SHP77 (cell line): ENCODE measurements at places on chromosomes 1 and 21.
A peak's percentile ranks its signal among the peaks of the same experiment; 100 is the strongest.

- no peak for DNase-seq
Observed at GRCh38 chr1:181106022-181106312, 17.5 kb downstream of the IER5 start.

GRCh38 chr1:162904579-162904978, 43.6 kb upstream of the CCDC190 start:
- DNase-seq: no peak

- DNase-seq: no peak
Observed at GRCh38 chr1:1333551-1334241, 2.6 kb downstream of the TAS1R3 start.

- DNase-seq: no peak
Observed at GRCh38 chr1:169860750-169861149, 32.9 kb downstream of the SCYL3 start.

GRCh38 chr1:3453891-3454810, at the start of gene ARHGEF16:
Gene ARHGEF16, plus strand, starts transcription at chr1:3454665. Its CDS starts 8,420 bp downstream, at chr1:3463085.
- DNase-seq: peak; percentile 23
